CD4-positive, alpha-beta T cell treated with Interleukin-10 for 1 hour (primary cell): ENCODE measurements at places on chromosomes 1 and 21.

- no peak for DNase-seq
Measured at GRCh38 chr1:89823679-89824292, 3.0 kb downstream of the LRRC8D start.

GRCh38 chr1:170703591-170703990, 39.7 kb downstream of the PRRX1 start:
- DNase-seq, result no peak

GRCh38 chr1:151820940-151821339, 10.7 kb downstream of the RORC start:
- DNase-seq, result peak; percentile 39

- DNase-seq, result no peak
Measured at GRCh38 chr1:162976628-162977027, 92.5 kb upstream of the RGS4 start.

DNA sequence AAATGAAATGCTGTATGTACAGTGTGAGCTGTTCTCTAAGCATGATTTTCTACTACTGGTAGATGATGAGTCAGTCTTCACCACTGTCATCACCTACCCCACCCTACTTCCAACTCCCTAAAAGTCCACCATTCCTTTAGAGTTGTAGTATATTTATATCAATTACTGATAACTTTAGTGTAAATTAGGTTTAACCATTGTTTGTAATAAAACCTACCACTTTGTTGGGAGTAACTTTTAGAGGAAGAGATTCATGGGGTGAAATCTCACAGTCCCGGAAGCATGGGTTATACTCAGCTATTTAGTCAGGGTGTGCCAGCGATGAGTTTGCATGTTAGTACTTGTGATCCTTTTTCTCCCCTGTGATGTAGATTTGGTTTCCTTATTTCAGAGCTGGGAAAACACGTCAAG, 17.1 kb downstream of the MORC3 start:
- DNase-seq, result no peak

DNA sequence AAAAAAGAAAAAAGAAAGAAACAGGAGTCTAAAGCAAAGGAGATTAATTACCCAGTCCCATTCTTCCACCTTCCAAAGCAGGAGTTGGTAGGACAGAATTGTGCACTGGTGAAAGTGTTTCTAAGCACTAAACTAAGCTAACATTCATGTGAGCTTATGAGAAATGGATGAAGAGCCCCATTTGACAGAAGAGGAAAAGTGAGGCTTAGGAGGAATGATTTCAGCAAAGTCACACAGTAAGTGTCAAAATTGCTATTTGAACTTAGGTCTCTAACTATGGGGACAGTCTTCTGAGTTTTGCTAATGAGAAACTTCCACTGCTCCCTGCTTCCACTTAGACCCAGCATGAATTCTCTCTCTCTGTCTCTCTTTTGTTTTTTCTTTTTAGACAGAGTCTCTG, 18.7 kb downstream of the LCK start:
- DNase-seq, result no peak

DNA sequence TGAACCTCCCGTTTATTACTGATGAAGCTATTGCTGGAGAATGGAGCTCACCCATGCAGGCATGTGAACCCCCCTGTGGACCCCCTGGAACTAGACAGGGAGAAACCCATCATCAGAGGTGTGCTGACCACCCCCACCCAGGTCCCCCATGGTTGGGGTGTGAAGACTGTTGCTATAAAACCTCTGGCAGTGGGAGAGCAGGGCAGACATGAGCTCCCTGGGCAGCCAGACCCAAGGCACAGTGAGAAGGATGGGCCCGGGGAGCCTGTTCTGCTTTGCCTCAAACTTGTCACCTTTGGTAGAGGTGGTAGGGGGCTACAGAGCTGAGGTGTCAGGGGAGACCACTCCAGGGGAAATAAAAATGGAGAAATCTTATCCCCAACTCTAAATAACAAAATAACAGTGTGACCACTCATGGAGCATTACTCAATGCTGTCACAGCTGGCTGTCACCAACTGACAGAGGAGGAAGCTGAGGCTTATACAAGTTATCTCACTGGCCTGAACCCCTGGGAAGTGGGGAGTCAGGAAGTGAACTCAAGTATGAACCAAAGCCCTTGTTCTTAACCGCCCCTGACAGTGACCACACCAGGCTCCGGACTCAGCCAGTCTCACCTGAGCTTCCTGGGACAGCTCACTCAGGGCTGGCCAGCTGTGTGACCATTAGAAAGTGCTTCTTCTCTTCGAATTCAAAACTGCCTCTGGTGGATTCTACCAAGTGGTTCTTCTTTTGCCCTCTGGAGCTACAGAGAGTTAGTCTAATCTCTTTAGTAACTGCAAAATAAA, 698.8 kb downstream of the MATN1 start:
- no peak for DNase-seq

GRCh38 chr1:209822706-209823105, 5.1 kb upstream of the UTP25 start:
- DNase-seq, result no peak

DNA sequence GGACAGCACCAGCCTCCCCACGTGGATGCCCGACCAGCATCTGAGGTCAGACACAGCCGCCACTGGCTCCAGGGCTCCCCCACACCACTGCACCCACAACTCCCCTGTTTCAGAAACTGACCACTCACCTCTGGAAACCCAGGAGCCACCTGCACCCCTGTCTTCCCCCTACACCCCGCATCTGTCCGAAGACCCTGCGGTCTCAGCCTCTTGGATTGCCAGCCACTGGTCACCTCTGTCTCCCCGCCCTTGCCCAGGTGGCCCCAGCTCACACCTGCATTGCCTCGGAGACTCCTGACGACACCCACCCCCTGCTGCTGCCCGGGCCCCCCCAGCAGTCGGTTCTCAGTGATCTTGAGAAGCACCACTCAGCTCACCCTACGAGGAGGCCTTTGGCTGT, 21.3 kb upstream of the NPHP4 start:
- no peak for DNase-seq

- DNase-seq, result no peak
Measured at GRCh38 chr1:145729196-145729595, 9.9 kb downstream of the CD160 start.

DNA sequence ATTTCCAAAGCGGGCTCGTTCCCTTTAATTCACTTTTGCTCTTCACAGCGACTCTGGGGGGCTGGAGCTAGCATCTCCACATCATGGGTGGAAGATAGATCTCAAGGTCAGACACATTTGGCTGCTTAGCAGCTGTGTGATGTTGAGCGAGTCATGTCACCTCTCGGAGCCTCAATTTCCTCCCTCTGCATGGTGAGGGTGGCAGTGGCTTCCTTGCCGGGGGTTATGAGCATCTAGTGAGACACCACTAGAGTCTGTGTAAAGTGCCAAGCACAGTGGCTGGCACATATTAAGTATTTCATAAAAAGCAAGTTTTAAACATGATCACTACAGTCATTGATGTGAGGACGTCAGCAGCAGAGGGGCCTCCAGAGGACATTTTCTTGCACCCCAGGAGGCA, 16.9 kb upstream of the ECE1 start:
- DNase-seq, result no peak

GRCh38 chr1:7085521-7085920, 300.3 kb downstream of the CAMTA1 start:
- no peak for DNase-seq

- no peak for DNase-seq
Measured at GRCh38 chr1:221444346-221444745, 297.5 kb downstream of the DUSP10 start.

GRCh38 chr1:26913754-26914619, at the start of gene NR0B2:
NR0B2 (minus strand) TSS chr1:26913975; CDS start chr1:26913940, 35 bp downstream.
- DNase-seq, result no peak

DNA sequence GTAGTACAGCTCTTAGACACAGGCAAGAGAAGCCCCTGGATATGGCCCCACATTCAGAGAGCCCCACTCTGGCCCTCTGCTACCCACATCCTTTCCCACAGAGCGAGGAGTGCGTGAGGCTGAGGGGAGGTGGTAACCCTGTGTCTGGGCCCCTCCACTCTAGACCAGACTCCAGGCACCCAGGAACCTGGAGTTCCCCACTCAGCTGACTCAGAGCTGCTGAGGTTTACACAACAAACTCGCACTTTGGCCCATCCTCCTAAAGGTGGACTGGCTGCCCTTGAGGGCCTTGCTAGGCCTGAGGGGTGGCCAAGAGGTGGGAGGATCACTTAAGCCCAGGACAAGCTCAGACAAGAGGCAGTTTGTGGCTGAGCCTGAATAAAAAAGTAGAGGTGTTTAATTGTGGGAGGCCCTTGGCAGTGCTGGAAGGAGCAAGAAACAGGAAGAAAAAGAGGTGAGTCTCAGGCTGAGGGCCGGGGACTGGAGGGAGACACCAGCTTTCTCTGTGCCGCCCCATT, 10.7 kb downstream of the MR1 start:
- peak; percentile 29 for DNase-seq

- peak; percentile 47 for DNase-seq
Measured at GRCh38 chr1:246907472-246907871, 24.3 kb downstream of the AHCTF1 start.

GRCh38 chr1:107318932-107319331, 178.1 kb downstream of the NTNG1 start:
- DNase-seq, result no peak

DNA sequence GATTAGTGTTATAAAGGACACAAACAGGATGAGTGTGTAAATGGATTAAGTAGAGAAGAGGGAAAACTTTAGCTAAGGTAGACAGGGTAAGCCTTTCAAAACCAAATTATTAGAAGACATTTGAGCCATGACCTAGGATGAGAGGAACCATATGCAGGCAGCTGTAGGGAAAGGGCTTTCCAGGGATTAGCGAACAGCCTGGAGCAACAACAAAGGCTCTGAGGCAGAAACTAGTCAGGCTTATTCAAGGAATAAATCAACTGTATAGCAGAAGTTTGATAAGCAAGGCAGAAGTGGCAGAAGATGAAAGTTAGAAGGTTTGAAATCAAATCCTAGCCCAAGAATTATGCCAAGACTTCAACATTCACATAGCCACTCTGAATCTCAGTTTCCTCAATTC, 21.3 kb downstream of the AIDA start:
- DNase-seq, result no peak

DNA sequence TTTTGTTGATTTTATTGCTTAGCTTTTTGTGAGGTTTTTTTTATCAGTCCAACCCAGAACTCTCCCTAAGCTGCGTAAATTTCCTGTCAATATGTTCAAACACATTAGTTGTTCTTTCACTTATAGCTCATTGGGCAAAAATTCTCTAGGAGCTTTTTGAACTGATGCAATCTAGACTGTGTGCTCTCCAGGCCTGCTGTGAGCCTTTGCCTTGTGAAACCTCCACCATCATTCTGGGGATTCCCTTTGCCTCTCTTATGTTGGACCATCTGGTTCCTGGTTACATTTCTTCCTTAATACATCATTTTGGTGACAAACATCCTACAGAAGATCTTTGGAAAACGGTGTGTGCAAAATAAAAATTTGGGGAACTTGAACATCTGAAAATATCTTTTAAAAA, 247.2 kb downstream of the LRRC7 start:
- DNase-seq, result no peak

DNA sequence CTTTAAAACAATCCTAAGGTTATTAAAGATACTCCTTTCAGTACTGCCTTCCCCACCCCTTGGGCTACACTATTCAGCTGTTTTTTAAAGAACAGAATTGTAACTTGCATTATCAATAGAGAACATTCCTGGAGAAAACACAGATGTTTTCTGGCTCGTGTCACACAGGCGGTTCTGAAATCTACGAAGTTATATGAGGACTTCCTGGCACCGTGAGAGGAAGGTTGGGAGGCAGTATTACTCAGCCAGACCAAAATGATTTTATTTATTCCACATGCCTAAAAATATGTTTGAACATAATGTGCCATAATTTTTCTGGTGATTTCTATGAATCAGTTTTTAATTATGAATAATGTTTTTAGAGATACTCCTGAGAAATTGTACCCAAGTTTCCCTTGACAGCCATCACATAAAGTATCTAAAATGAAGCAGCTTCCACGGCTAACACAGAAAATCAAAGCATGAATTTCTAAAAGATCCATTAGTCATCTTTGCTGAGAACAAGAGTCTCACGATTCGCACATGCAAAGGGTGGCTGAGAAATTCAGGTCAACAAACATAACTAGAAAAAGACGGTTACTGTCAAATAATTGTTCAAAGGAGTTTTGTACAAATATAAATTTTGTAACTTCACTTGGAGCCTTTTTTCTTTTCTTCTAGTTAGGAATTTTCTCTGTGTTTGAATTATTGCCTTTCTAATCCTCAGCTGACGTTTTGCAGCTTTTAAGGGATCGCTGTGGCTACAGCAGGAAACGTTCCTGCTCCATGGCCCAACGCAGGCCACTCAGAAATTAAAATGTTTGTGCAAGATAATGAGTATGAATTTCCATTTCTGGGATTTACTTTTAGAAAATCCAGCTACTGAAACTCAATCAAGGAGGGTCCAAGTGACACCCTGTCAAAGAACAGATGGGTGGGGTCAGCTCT, 8.0 kb upstream of the SIM2 start:
- no peak for DNase-seq

- no peak for DNase-seq
Measured at GRCh38 chr1:234954613-234955012, 174.0 kb downstream of the TOMM20 start.

- DNase-seq, result no peak
Measured at GRCh38 chr1:153922076-153922971, 448 bp downstream of the GATAD2B start.

- no peak for DNase-seq
Measured at GRCh38 chr1:241647658-241648057, 4.4 kb upstream of the WDR64 start.

GRCh38 chr1:199282751-199283305, 644.0 kb downstream of the PTPRC start:
- no peak for DNase-seq
